LHCN-M2 (cell line): ENCODE measurements at places on chromosomes 5 and 9. TPM values are rescaled to one million over a fixed set of nuclear protein-coding genes. Genes with fewer than 3 reads are reported as not detected.

DNA sequence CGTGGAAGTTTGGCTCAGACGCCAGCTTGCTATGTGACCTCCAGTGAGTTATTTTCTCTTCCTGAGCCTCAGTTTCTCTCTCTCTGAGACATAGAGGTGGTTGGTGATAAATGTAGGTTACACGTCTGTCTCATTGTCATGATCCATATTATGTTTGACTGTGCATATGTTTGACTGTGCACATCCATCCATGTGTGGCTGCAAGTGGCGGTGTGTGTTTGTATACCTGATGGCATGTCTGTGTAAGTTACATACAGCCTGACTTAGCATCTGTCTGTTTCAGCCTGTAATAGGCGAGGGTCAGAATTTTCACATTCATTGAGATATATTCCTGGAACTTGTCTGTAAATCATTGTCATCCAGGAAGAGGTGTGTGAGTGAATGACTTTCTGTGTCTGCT lies 3.3 kb downstream of the SPARC start:
- no peak for DNase-seq

DNA sequence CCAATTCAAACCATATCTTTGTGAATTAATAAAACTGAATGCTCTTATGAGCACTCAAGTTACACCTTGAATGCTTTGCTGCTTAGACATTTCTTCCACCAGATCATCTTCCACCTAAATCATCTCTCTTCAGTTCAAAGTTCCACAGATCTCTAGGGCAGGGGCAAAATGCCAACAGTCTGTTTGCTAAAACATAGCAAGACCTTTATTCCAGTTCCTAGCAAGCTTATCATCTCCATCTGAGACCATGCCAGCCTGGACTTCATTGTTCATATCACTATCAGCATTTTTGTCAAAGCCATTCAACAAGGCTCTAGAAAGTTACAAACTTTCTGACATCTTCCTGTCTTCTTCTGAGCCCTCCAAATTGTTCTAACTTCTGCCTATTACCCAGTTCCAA lies 119.8 kb downstream of the GIN1 start:
- no peak for DNase-seq

- no peak for DNase-seq
Observed at GRCh38 chr5:168833383-168833782, 254.2 kb upstream of the PANK3 start.

DNA sequence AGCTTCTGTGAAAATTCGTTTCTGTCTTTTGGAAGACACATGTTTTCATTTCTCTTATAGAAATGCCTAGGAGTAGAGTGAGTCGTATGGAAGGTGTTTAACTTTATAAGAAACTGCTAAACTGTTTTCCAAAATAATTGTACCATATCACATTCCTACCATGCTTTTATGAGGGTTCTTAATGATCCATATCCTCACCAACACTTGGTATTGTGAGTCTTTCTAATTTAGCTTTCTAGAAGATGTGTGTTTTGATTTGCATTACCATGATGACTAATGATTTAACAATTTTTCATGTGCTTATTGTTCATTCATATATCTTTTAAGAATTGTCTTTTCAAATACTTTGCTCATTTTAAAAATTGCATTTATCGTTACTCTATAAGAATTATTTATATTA lies 223.6 kb downstream of the COMMD10 start:
- peak; percentile 26 for DNase-seq

DNA sequence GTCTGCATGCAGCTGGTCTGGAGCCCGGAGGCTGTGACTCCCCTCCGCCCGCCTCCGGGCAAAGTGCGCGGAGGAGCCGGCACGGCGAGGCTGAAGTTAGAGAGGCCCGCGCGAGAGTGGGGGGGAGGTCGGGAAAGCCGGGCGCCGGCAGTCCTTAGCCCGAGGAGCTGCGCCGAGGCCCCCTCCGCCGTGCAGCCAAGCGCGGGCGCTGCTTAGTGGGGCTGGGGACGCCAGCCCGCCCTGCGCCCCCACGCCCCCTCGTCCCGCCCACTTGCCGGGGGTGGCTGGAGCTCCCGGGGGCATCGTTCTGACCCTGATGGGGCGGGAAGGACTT lies 403 bp downstream of the NINJ1 start:
- peak; percentile 60 for DNase-seq

DNA sequence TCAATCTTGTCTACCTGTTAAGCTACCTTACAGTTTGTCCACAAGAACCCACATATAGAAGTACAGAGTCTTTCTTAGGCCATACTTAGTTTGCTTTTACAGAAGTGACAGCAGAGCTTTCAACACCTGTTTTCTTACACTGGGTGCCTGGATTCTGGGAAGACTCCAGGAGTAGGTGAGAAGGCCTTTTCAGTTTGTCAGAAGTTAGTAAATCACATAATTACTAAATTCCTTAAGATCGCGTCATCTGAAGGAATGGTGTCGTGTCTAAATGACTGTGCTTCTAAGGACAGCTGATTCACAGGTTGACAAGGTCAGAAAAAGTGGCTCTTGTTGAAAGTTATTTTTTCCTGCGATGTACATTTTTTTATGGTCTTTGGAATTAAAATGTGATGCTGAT lies 97.0 kb upstream of the FAM120A start:
- peak; percentile 3 for DNase-seq

- no peak for DNase-seq
Observed at GRCh38 chr9:97892421-97892820, 29.9 kb downstream of the TRMO start.

DNA sequence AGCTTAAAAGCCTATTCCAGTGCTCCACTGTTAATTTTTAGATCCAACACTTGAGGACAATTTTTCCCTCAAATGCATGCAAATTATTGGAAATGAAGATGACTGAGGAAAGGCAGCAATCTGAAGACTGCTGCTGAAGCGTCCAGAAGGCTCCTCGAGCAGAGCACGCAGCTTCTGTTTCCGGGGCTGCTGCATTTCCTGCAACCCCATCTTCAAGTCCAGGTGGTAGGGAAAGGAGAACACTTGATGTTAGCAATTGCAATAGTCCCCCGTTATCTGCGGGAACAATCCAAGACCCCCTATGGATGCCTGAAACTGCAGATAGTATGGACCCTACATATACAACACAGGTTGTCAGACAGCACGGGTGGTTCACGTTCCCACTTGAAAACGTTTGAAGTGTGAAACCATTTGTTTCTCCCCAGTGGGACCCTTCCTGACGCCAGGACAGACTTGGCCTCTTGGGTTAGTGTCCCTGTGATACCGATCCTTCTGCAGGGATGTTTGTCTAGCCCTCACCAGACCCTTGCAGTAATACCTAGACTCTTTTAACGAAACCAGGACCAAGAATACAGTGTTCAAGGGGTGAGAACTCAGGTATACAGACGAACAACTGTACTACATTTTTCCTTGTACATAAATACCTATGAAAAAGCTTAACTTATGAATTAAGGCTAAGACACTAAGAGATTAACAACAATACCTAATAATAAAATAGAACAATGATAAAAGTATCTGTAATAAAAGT lies 152.3 kb downstream of the HSD17B3 start:
- DNase-seq: no peak

DNA sequence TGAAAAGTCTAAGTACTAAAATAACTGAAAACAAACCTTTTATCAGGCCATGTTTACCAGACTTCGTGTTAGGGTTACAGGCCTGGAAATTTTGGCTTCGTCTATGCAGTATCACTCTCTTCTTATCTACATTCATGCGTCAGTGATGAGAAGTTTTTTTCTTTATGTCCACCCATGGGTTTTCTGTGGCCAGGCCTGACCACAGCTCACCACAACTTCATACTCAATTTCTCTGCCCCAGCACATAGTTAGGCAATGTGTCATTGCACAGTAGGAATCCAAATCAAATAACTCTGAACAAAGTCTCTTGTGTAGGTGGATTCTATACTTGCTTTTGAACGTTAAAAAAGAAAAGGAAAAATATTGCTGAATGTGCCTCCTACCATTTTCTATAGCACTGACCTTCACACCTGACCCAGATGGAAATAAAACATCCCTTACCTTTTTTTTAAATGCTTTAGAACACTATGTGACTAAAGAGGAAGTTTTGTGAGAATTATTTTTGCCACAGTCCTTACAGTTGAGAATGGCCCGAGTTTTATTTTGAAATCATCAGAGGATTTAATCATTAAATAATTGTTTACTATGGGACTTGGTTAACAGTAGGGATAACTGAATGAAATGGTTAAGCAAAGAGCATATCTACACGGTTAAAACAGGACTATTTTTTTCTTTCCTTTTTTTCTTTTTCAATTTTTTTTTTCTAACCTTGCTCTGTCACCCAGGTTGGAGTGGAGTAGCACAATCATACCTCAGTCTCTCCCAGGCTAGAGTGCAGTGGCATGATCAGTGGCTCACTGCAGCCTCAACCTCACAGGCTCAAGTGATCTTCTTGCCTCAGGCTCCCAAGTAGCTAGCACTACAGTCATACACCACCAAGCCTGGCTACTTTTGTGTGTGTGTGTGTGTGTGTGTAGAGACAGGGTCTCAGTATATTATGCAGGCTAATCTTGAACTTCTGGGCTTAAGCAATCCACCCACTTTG lies 1247.0 kb upstream of the ACO1 start:
- peak; percentile 93 for DNase-seq

DNA sequence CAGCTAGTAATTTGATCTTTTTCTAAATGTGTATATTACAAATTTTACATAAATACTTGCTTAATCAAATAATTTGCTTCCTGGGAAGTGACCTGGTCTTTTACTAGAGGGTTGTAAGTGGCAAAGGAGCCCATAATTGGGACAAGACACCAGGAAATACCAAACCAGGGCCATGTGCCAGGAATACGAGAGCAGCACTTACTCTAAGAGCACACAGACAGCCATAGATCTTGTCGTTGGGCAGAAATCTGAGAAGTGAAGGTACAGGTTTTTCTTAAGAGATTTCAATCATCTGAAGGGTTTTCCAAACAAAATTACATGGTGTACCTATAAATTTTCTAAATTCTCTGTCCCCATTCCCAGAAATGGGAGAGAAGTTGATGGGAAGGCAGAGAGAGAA lies 179.3 kb downstream of the HINT1 start:
- DNase-seq: no peak

- no peak for DNase-seq
Observed at GRCh38 chr9:98281281-98281680, 25.8 kb upstream of the TBC1D2 start.

- DNase-seq: no peak
Observed at GRCh38 chr5:160359816-160360215, 10.6 kb downstream of the C1QTNF2 start.

DNA sequence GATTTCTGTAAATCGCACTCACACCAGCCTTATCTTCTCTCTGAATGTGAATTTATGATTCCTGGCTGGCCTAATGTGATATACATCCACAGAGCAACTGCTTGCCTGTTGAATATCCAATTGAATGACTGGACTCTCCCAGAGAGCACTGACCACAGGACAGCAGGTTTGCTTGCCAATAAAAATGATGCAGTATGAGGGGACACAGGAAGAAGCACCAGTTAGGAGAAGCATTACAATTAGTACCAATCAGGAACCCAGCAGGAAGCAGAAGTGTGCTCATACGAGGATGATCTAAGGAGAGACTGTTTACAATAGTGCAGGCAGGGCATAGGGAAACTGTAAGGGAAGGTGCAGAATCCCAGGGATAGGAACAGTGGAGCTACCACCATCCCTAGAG lies 127.2 kb upstream of the ZNF366 start:
- DNase-seq: peak; percentile 42

DNA sequence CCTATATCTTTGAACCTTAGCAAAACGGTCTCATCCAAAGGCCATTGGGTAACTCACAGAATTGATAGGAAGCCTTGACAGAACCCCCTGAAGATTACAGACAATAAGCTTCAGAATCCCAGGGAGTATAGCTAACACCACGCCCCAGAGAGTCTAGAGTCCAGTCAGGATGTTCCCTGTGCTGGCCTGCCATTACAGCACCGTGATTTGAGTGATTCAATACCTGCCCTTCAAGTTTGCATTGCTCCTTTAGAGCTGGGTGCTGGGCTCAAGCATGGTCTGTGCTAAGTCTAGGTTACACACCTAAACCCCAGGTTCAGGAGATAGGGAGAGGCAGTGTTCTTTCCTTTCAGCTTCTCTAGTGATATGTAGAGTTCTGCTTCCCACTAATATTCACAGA lies 90.5 kb downstream of the RASEF start:
- no peak for DNase-seq

- DNase-seq: no peak
Observed at GRCh38 chr9:115226152-115226551, 108.2 kb upstream of the TNC start.

- no peak for DNase-seq
Observed at GRCh38 chr9:124045076-124045829, 33.7 kb downstream of the LHX2 start.

DNA sequence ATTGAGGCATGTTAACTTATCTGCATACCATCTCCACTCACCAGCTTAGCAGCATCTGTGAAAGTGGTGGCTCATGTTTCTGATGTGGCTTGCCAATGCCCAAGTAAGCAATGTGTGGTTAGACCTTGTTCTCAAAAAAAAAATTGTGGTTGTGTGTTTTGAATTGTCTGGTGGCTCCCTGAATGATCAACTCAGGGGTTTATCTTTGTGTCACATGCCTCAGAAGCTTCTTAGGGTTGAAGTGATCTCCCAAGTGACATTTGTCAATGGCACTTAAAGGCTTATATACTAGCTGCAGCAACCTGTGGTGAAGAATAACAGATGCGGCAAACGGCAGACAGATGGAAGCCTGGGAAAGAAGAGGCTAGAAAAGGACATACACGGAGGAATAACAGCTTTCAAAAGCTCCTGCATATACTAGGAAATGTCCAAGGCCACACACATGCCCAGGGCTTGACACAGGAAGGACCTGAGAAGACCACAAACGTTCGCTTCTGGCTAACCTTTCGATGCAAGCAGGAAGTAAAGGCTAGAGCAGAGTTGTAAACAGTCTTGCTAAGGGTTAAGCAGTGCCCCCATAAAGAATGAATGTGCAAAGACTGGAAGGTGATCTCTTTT lies 42.2 kb upstream of the FSD1L start:
- peak; percentile 72 for DNase-seq

GRCh38 chr9:123378956-123379660 lies 23.1 kb downstream of the CRB2 start:
- no peak for DNase-seq

GRCh38 chr9:133779081-133779480 lies 40.9 kb upstream of the SARDH start:
- no peak for DNase-seq

DNA sequence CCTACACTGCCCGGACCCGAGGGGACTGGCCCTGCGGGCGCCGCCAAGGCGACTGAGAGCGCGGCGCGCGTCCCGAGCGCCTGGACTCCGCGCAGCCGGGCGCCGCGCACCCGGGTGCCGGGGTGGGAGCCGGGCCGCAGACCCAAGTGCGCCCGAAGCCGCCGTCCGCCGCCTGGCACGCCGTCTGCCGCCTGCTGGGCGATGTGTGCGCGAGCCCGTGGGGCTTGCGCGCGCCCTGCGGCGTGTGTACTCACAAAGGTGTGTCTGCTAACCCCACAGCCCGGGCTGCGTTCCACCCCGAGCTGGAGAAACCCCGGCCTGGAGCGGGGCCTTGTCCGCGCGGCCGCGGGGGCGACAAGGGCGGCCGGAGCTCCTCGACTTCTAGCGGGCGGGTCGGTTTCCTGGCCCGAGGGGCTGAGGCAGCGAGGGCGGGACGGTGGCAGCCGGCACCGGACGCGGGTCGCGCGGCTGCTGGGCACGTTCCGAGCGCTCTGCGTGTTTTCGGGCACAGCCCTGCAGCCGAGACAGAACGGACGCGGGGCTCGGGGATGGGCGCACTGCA lies 1.1 kb upstream of the ZSWIM6 start:
- peak; percentile 75 for DNase-seq

Gene GBGT1
- 0.34 and 1.3 TPM in 2 replicates for total RNA-seq

Gene MCC
- 9.2 and 10.7 TPM in 2 replicates for total RNA-seq

Gene HRCT1
- total RNA-seq: 1.5 and 2.1 TPM in 2 replicates

Gene IL5
- not detected in 2 replicates for total RNA-seq

Gene SPATA31D4
- total RNA-seq: not detected in 2 replicates

Gene NIM1K
- 1.2 and 2.0 TPM in 2 replicates for total RNA-seq

Gene FAM81B
- total RNA-seq: not detected in 2 replicates

Gene GPX8
- 129 and 135 TPM in 2 replicates for total RNA-seq

Gene FIBCD1
- total RNA-seq: 0.51 and 1.7 TPM in 2 replicates
